ENCODE measurements at places on chromosomes 5 and 9.

DNA sequence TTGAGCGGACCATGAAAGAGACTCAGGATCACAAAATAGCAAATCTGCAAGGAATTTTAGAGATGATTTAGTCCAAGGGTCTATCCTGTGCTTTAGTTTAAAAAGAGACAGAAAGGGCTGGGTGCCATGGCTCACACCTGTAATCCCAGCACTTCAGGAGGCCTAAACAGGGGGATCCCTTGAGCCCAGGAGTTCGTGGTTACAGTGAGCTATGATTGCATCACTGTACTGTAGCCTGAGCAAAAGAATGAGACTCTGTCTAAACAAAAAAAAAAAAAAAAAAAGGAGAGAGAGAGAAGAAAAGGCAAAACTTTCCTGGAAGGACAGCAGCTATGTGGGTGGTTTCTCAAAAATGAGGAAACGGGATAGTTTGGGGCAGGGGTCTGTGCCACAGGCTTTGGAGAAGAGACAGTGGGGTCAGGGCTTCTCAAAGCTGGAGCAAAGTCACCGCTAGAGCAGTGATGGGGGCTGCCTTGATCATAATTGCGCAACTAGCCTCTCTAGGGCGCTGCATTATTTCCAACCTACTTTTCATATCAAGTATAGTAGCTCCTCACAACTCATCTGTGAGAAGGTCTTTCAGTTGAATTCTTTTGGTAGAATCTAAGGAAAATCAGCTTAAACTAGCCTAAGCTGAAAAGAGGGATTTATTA, 8.5 kb upstream of the ANKH start:
- no peak for DNase-seq

DNA sequence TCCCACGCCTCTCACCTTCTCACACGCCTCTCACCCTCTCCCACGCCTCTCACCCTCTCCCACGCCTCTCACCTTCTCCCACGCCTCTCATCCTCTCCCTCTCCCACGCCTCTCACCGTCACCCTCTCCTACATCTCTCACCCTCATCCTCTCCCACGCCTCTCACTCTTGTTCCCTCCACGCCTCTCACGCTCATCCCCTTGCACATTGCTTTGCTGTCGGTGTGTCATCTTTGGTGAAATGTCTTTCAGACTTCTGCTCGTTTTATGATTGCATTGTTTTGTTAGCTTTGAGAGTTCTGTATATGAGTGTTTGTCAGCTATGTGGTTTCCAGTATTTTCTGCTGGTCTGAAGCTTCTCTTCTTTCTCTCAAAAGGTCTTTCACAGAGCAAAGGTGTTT, 102.7 kb downstream of the EHMT1 start:
- no peak for DNase-seq

GRCh38 chr5:42953041-42953440, 87.1 kb downstream of the ANXA2R start:
- DNase-seq: no peak

- no peak for DNase-seq
These were observed 54.9 kb upstream of the C5orf46 start for GRCh38 chr5:147961208-147961749.

DNA sequence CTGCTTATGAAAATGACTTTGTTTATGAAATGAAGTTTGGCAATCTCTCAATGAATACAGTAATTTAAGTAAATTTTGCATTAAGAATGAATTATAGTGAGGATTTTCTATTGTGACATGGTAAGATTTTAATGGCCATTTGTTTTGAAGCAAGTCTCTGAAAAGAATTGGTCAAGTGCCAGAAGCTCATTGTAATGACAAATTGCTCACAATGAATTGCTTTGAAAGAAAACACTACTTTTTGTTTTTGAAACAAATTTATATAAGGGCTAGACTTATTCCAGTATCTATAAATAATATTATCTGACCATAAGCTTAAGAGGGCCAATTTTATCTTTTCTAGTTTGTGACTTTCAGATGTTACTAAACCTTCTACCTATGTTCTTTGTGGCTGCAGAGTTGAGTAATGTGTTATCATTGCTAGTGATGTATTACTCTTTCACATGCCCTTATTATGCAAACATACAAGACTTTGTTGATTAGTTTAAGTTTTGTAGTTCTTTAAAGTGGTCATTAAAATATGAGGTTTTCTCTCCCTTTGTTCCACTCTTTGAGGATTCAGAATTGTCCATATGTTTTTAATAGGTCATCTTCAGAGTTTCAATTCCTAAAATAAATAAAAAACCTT, 93.0 kb upstream of the ZNF608 start:
- no peak for DNase-seq

GRCh38 chr5:74540622-74541021, 99.9 kb downstream of the ENC1 start:
- no peak for DNase-seq

GRCh38 chr9:85158512-85158911, 489.0 kb downstream of the NTRK2 start:
- DNase-seq: no peak

DNA sequence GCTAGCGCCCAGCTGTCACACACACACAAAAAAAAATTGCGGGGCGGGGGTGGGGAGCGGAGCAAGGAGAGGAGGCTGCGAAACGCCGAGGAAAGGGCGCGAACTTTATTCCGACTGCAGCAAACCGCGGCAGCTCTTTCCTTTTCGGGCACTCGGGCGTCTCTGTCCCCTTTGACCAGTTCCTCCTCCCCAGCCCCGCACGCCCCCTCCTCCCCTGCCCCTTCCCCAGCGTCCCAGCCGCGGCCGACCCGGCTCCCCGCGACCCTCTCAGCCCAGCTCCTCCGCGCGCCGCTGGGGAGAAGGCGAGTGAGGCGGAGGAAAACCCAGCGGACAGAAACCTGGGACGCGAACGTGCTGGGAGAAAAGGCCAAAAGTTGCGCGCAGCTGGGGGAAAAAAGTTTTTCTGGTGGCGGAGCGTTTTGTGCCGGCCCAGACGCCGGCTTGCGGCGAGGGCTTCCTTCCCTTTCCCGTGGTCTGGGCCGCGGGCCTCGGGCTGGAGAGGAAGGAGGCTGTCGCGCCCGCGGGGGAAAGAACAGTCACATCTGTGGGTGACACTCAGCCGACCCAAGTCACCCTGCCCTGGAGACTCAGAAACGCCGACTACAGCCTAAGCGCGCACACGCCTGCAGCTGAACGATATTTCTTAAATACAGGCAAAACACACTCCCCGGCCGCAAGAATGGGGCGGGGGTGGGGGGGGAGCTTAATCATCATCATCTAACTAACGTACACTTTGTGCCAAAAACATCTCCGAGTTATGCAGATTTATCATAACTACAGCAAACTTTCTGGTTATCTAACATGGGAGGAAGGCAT, 1.1 kb upstream of the BNC2 start:
- peak; percentile 83 for DNase-seq

All from fibroblast of skin of left quadriceps (primary cell).